Esophagus squamous epithelium (tissue), 5 donors: ENCODE measurements at places on chromosomes 4 and X. TPM values are rescaled to one million over a fixed set of nuclear protein-coding genes. Genes with fewer than 3 reads are reported as not detected.

The LNX1 gene
- 22.3 TPM for total RNA-seq

The IL2RG gene
- total RNA-seq, result 7.4 TPM

The TLR2 gene
- total RNA-seq, result 12.4 TPM

The ANK2 gene
- total RNA-seq, result 2.0 TPM

The CCNG2 gene
- total RNA-seq, result 70.8 TPM

The ASMT gene
- not detected for total RNA-seq

The H2BW2 gene
- total RNA-seq, result not detected

- H3K27ac ChIP-seq, result no peak overlapping the region
- no peak for DNase-seq
- H3K27me3 ChIP-seq, result no peaks in the 10 kb centered on the region
- H3K4me1 ChIP-seq, result no peaks in the 10 kb centered on the region
- H3K4me3 ChIP-seq, result no peak overlapping the region
Measured at GRCh38 chrX:20373063-20373462, 106.4 kb upstream of the RPS6KA3 start.

DNA sequence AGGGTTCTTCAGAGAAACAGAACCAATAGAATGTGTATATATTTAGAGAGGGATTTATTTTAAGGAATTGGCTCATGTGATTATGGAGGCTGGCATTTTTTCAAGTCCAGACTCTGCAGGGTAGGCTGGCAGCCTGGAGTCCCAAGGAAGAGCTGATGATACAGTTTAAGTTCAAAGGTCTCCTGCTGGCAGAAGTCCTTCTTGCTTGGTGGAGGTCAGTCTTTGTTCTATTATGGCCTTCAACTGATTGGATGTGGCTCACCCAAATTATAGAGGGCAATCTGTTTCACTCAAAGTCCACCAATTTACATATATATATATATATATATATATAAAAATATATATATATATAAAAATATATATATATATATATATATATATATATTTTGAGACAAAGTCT, 52.1 kb upstream of the HSD17B10 start:
- no peak overlapping the region for H3K27ac ChIP-seq
- no peaks in the 10 kb centered on the region for H3K27me3 ChIP-seq
- no peaks in the 10 kb centered on the region for H3K4me1 ChIP-seq
- DNase-seq, result no peak

- peak overlapping the region; percentile 46 for H3K4me3 ChIP-seq
- no peak for DNase-seq
- H3K4me1 ChIP-seq, result peaks cover 7% of the 10 kb centered on the region
- peaks cover 3% of the 10 kb centered on the region for H3K27me3 ChIP-seq
Measured at GRCh38 chrX:34656467-34656841, 631 bp downstream of the TMEM47 start.

DNA sequence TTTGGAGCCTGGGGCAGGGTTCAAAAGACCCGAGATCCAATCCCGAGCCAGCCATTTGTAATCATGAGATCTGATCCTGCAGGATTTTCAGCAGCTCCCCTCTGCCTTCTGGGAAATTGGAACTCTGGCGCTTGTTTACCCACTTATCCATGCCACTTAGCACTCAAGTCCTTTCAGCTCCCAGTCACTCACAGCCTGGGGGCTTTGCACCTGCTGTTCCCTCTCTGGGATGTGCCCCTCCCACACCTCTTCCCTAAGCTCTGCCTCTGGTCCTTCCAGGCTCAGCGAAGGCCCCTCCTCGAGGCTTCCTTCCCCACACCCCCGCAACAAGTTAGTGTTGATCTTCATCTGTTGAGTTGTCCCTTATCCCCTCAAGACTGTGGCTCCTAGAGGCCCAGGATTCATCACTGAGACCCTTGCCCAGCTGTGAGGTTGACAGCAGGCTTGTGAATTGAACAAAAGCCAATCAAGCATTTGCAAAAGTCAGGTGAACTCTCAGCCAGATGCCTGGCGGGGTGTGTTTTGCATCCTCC, 99.1 kb upstream of the AFAP1 start:
- H3K4me1 ChIP-seq, result no peaks in the 10 kb centered on the region
- H3K27me3 ChIP-seq, result no peaks in the 10 kb centered on the region
- H3K27ac ChIP-seq, result no peak overlapping the region
- no peak overlapping the region for H3K4me3 ChIP-seq
- no peaks in the 10 kb centered on the region for H3K36me3 ChIP-seq

DNA sequence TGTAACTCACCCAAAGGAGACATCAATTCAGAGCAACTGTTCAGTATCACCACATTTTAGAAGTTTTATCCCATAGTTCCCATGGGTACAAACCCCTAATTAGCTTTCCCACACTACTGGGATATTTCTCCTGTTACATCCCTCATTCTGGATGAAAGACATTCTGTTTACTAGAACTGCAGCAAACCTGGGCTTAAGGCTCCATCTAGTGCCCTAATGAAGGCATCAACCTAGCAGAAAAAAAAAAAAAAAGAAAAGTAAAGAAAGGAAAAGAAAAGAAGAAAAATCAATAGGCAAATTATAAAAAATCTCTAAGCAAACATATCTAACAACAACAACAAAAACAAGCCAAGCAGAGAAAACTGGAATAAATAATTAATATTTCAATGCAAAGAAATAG, 133.7 kb upstream of the CPXCR1 start:
- H3K4me3 ChIP-seq, result no peak overlapping the region
- H3K4me1 ChIP-seq, result no peaks in the 10 kb centered on the region
- DNase-seq, result no peak
- no peaks in the 10 kb centered on the region for H3K27me3 ChIP-seq
- no peaks in the 10 kb centered on the region for H3K36me3 ChIP-seq

DNA sequence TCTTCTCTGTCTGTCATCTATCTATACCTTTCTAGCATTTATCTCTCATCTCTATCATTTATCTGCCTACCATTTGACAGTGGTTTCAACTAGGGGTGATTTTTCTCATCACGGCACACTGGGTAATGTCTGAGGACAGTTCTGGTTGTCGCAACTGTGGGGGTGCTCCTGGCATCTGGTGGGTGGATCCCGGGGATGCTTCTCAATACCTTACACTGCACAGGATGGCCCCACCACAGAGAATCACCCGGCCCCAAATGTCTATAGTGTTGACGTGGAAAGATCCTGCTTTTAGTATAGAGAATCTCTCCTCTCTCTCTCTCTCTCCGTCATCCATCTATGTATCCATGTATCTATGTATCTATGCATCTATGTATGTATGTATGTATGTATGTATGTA, 7.2 kb downstream of the P2RY8 start:
- no peak overlapping the region for H3K27ac ChIP-seq
- DNase-seq, result no peak
- no peaks in the 10 kb centered on the region for H3K4me1 ChIP-seq
- H3K27me3 ChIP-seq, result no peaks in the 10 kb centered on the region

DNA sequence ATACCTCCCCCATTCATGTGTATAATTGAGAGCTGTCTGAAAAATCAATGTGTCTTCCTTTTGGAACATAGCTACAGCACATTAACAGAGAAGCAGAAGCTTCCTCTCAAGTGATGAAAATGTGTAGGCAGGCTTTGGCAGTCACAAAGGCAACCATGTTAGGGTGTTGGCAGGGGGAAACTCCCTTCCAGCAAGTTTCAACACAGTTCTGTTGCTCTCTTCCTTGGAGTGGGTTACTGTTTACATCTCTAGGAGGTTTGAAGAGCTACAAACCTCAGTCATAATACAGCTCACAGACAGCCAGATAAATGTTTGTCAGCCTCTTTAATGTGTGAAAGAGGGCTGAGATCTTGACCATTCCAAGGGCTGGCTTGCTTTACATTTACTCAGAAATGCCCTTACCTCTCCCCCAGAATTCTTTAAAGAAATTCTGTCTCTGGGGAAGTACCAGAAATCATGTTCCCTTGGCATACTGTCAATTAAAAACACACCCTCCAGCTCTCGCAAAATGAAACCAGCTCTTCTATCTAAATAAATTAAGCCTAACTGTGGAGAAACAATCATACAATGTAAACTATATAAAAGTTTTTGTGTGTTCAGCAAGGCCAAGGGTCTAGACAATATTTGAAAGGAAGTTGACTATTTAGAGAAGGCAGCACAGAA, 18.9 kb downstream of the ZBTB33 start:
- no peak for DNase-seq
- no peaks in the 10 kb centered on the region for H3K4me1 ChIP-seq
- H3K27me3 ChIP-seq, result no peaks in the 10 kb centered on the region
- no peaks in the 10 kb centered on the region for H3K36me3 ChIP-seq
- peak overlapping the region; percentile 7 for H3K27ac ChIP-seq

- DNase-seq, result no peak
- H3K36me3 ChIP-seq, result no peaks in the 10 kb centered on the region
- H3K4me1 ChIP-seq, result no peaks in the 10 kb centered on the region
- H3K4me3 ChIP-seq, result no peak overlapping the region
- H3K27ac ChIP-seq, result no peak overlapping the region
Measured at GRCh38 chr4:157057218-157057617, 18.7 kb upstream of the GLRB start.

- H3K27me3 ChIP-seq, result no peaks in the 10 kb centered on the region
- no peaks in the 10 kb centered on the region for H3K36me3 ChIP-seq
- H3K4me1 ChIP-seq, result no peaks in the 10 kb centered on the region
- peak overlapping the region; percentile 63 for H3K4me3 ChIP-seq
- H3K27ac ChIP-seq, result peak overlapping the region; percentile 85
Measured at GRCh38 chrX:101347859-101348451, 587 bp downstream of the TIMM8A start.

DNA sequence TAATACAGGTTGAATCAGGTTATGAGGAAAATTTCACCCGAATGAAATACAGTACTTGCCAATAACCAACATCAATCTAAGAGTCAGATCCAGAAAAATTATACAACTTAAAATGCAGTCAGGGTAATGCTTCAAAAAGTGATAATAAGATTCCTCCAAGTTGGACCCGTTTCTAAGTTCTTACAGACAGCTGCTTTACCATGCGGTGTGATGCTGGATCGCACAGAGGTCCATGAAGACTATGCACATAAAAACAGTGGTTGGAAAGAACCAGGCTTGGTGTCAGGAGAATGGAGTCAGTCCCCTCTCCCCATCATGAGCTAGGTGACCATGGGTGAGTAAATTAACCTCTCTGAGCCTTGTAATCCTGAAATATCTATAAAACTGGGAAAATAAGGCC, 261.3 kb downstream of the QDPR start:
- H3K27me3 ChIP-seq, result no peaks in the 10 kb centered on the region
- no peaks in the 10 kb centered on the region for H3K4me1 ChIP-seq
- DNase-seq, result no peak
- no peak overlapping the region for H3K4me3 ChIP-seq
- H3K27ac ChIP-seq, result no peak overlapping the region
- H3K36me3 ChIP-seq, result no peaks in the 10 kb centered on the region

DNA sequence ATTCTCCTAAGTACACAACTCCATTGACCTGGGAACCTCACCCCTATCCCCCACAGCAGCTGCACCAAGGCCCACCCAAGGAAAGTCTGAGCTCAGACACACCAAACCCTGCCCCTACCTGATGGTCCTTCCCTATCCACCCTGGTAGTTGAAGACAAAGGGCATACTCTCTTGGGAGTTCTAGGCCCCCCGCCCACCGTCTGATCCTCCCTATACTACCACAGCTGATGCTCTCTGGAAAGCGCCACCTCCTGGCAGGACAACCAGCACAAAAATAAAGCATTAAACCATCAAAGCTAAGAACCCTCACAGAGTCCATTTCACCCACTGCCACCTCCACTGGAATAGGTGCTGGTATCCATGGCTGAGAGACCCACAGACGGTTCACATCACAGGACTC, 83.6 kb downstream of the ANAPC10 start:
- H3K4me3 ChIP-seq, result no peak overlapping the region
- H3K27ac ChIP-seq, result no peak overlapping the region
- DNase-seq, result no peak
- H3K36me3 ChIP-seq, result no peaks in the 10 kb centered on the region

DNA sequence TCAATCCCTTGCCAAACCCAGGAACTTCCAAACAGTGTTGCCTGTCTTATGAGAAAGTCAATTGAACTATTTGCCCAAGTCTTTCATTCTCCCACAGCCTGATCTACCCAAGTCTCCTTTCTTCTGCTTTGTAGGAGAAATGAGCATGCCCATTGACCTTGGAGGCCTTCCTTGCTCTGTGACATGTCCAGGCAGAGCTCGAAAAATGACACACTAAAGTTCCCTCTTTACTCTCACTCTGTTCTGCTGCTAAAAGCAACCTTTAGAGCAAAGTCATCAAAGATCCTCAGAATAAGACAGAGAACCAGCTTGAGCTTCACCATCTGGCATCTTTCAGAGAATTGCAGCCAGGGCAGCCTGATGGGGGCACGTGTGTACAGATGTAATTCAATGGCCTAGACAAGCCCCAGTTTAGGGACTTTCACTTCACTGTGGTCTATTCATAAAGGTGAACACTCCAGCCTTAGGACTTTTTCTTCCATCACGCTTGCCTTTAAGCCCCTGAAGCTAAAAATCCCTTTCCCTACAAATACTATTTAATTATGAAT, 136.4 kb downstream of the AMELX start:
- no peaks in the 10 kb centered on the region for H3K4me1 ChIP-seq
- DNase-seq, result no peak
- H3K36me3 ChIP-seq, result no peaks in the 10 kb centered on the region

DNA sequence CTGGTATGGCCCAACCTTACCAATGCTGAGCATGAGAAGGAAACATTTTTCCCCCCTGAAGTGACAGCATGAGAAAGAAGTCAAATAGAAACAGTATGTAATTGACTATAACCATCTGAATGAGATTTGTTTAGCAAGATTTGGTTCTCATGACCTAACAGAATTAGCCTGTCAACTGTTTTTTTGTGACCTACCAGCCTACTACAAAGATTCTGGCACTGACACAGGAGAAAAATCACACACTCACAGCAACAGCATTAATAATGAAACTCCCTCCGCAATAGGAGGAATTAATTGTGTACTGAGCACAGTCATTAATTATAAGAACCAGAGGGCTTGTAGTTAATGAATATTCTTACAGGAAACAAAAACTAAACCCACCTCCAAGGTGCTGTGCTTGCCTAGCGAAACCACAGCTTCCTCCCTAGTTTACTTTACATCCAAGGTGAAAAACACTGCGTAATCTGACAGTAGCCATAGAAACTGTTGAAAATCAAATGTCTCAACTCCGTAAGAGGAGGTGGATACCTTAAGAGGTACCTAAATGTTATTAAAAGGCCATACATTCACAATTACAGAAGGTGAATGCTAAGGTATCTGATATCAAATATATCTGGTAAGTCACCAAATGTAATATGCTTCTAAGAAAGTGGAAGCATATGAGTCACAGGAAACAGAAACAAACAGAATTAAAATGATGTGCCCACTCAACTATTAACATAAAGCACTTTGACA, 34.9 kb downstream of the MMRN1 start:
- no peaks in the 10 kb centered on the region for H3K4me1 ChIP-seq
- no peak for DNase-seq
- H3K27ac ChIP-seq, result no peak overlapping the region

- H3K27ac ChIP-seq, result no peak overlapping the region
- H3K27me3 ChIP-seq, result no peaks in the 10 kb centered on the region
- no peaks in the 10 kb centered on the region for H3K4me1 ChIP-seq
Measured at GRCh38 chr4:69126024-69126423, 29.8 kb downstream of the UGT2B7 start.

- H3K27me3 ChIP-seq, result no peaks in the 10 kb centered on the region
- no peak overlapping the region for H3K4me3 ChIP-seq
- no peaks in the 10 kb centered on the region for H3K36me3 ChIP-seq
- H3K27ac ChIP-seq, result no peak overlapping the region
Measured at GRCh38 chrX:70168238-70169188, 8.8 kb upstream of the DGAT2L6 start.

GRCh38 chr4:76251441-76252270, at the start of gene FAM47E:
FAM47E (plus strand) TSS chr4:76251721; CDS start chr4:76251747, 26 bp downstream.
- H3K27ac ChIP-seq, result no peak within 1 kb of the TSS
- H3K27me3 ChIP-seq, result no peaks in the 10 kb centered on the region
- peak within 1 kb of the TSS; percentile 69 for H3K4me3 ChIP-seq
- DNase-seq, result no peak
- H3K4me1 ChIP-seq, result peaks cover 15% of the 10 kb centered on the region
